ENCODE measurements at places on chromosomes 11 and 22.

GRCh38 chr11:94933223-94934130 is 39.9 kb downstream of the CWC15 start:
- DNase-seq: no peak

DNA sequence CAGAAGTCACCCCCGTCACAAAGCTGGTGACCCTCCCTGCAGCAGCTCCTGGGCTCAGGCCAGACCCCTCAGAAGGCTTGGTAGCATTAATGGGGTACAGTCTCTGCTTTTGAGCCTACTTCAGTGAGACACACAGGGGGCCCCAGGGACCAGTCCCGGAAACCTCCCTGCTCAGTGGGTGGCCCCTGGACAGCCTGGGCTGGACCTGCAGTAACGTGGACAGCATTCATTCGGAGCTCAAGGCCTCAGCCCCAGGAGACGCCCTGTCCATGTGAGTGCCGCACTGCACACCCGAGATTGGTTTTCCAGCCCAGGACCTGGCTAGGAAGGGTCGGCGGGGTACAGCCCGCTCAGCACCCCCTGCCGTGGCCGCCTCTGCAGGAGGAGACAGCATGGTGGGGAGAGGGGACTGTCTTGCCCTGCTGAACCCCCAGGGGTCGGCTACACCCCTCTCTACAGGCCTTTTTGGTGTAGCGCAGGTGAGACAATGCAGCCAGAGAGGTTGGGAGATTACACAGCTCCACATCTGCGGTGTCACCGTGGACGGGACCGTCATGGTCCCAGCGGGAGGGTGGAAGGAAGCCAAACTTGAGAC is 83.4 kb downstream of the FBLN1 start:
- DNase-seq: no peak

DNA sequence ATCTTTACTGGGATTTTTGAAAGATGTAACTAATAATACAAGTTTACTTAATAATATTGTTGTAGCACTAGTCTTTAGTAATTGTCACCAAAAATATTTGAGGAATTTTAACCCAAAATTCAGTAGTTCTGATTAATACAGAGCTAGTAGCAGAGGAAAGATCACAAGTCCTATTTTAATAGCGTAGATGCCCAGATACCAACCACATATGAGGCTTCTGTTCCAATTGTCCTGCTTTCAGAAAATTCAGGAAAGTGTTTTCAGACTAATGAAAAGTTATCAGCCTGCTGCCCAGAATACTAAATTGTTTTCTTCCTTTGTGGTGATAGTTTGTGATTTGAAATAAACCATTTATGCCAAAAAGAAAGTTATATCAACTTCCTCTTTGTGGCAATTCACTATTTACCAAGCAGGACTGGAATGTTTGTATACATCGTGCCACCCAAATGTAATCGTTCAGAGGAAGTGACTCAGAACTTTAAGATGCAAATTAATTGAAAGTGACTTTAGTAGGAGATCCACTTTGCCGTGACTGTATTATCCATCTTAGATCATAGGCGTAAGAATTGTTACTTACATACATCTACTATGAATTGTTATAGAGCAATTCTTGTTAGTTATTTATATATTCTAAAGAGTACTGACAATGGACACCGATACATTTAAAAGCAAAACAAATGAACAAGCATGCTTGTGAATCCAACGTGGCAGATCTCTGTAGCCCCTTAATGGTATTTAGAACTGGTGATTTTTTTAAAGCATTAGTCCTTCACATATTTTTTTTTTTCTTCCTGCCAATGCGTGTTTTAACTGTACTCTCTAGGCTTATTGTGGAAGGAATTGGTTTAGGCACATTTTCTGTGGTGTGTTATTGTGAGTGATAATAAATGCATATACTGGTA is 231.0 kb downstream of the DDX10 start:
- DNase-seq: no peak

DNA sequence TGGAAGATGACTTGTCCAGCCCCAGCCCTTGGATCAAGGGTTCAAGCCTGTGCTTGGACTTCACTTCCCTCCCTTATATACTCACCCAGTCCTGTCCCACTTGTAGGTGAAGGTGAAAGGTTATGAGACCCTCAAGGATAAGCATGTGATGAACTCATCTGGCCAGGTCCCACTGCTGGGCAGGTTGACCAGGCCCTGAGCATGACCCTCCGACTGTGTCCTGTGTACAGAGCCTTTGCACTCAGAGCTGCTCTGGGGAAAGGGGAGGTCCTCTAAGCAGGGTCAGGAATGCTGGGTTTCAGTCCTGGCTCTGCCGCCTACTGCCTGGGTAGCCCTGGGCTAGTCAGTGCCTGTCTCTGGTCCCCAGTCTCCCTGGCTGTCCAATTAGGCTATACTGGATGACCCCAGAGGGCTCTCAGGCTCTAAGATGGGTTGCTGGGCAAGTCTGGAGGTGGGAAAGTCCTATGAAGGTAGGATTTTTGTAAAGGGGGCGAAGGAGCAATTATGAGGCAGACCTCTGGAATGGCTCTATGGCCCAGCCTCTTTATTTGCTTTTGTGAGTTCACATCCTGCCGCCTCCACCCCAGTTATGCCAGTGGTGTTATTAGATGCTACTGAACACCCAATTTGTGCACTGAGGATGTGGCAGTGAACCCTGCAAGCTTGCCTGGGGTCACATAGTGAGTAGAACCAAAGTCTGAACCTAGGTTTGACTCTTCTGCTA is 14.1 kb downstream of the DGAT2 start:
- DNase-seq: no peak

GRCh38 chr22:43442386-43443151 is 30.8 kb downstream of the MPPED1 start:
- no peak for DNase-seq

DNA sequence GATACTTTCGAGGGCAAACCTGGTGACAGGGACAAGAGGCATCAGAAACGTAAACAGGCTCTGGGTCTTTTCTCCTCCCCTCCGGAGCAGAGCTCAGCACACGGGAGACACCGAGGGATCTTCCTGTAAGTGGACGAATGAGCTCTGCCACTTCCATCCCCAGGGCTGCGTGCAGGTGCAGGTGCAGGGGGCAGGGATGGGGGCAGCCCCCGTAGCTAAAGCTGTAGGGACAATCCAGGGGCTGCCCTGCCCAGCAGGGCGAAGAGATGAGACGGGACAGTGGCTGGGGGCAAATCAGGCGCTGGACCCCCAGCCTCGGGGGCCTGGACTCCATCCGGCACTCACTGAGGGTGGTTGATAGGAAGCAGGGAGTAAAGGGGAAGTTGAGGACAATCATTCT is 505.4 kb downstream of the BRD1 start:
- no peak for DNase-seq

GRCh38 chr11:72813740-72814285 is 398 bp upstream of the ATG16L2 start:
- DNase-seq: peak; percentile 81

GRCh38 chr22:32355760-32356159 is 1.9 kb upstream of the RFPL3 start:
- DNase-seq: no peak

GRCh38 chr11:1929621-1930461 is 10.3 kb downstream of the TNNT3 start:
- no peak for DNase-seq

DNA sequence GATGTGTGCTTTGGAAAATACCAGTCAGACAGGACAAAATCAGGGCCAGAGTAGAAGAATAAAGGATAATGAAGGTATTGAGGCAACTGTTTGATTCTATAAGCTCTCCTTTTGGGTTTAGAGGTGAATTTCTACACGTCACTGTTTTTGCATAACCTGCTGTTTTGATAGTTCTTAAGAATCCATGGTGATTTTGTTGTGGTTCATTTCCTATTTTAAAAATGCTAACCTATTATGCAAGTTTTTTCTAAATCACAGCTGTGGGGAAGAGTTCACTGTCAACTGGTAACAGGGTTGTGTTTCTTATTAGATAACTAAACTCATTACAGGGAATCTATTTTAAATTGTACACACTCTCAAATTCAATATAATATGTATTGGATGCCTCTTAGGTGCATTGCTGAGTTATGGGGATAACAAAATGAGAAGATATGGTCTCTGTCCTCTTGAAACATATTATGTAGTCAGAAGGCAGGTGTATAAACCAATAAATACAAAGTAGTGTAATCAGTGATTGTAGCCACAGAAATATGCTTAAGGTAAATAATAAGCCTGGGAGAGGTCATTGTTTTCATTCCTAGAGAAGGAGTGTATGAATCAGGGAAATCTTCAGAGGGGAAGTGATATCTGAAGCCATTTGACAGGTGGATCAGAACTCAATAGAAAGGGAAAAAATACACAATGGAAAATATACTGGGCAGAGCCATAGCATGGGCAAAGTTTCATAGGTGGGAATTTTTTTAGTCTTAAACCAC is 192.5 kb downstream of the FAT3 start:
- no peak for DNase-seq

DNA sequence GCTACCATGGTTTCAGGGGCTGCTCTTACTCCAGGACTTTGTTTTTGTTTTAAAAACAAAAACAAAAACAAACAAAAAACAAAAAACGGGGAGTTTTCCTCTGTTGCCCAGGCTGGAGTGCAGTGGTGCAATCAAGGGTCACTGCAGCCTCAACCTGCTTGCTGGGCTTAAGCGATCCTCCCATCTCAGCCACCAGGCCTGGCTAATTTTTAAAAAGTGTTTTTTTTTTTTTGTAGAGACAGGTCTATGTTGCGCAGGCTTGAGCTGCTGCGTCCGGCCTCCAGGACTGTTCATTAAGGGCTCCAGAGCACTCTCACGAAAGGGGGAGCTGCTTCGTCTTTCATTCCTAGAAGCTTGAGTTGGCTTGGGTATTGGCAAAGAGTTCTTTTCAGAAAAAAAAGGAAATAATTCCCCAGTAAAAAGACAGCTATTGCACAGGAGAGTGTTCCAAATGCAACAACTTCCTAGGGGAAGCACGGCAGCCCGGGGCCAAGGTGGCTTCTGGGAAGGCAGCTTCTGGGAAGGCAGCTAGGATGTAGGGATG is 78.5 kb downstream of the NAT10 start:
- no peak for DNase-seq

DNA sequence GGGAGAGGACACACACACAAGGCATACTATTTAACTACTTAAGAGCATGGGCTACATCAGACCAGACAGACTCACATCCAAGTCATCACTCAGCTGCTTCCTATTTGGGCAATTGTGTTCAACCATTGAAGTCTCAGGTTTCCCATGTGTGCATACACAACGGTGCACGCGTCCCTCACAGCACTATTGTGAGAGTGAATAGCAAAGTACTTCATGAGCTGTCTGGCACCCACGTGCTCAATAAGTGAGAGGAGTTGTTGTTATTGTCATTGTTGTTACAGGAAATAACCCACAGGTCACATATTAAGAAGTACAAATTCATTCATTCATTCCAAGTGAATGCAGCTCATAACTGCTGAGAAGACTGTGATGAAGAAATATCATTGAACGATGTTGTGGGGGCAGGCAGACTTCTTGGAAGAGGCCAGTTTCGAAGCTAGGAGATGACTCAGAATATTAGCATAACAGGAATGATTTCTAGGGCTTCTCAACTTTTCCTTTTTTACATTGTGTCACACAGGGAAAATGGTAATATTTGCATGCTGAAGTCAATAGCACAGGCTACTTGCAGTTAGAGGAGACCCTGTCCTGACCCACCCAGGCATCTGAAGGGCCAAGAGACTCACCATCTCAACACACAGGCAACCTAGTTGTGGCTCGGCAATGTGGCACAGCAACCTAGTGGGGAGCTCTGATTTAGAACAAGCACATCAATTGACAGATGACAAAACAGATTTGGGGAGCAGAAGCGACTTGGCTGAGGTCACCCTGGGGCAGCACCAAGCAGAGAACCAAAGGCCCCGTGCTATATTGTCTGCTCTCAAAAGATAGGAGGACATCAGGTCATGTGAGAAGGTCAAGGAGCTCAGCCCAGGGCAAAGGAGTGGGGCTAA is 606.0 kb downstream of the BUD13 start:
- no peak for DNase-seq

GRCh38 chr11:10978198-10978597 is 120.3 kb upstream of the ZBED5 start:
- DNase-seq: no peak

DNA sequence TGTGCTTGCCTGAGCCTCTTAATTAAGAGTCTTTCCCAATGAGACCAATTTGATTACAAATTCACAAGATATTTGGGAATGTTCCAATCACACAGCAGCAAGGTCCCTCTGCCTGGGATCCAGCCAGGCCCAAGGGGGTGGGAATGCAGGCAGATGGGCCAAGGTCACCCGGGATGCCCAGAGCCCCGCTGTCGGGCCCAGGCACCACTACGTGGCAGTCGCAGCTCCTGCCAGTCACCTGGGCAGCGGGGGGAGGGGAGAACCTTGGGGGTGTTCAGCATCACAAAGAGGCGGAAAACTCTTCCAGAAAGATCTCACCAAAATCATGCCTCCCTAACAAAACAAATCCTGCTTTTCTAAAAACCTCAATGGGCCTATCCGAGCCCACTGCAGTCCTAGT is 30.9 kb downstream of the PPM1F start:
- no peak for DNase-seq

DNA sequence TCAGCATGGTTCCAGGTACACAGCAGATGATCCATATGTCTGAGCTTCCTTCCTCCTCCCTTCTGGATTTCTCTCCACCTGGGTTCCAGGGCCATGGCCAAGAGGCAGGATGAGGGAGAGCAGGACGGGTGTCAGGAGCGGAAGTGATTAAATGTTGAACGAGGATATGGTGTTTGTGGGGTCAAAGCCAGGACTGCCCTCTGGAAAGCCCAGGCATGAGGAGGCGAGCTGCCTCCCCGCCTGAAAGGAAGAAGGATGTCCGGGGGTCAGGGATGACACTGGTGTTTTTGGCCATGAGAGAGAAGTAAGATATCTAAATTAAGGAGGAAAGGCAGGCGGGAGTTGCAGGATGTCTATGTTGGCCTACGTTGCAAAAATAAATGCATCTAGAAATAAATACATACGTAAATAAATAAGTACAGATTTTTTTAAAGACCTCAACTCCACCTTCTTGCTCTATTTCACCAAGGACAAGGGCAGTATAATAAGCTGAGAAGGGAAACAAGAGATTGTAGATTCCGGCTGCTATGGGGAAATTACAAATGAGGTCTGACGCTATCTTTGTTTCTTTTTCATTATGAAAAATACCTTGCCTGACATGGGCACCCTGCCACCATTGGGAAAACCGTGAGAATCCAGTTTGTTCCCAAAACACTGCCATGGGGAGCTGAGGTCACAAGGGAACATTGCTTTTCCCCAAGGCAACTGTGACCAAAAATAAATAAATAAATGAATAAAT is 27.6 kb upstream of the LIPT2 start:
- DNase-seq: no peak

- no peak for DNase-seq
Observed at GRCh38 chr11:103420593-103420992, 311.4 kb downstream of the DYNC2H1 start.

- DNase-seq: no peak
Observed at GRCh38 chr22:37148742-37149665, 712 bp downstream of the IL2RB start.
